Right atrium auricular region (tissue), 2 donors: ENCODE measurements at places on chromosomes 1 and 21. TPM values are rescaled to one million over a fixed set of nuclear protein-coding genes. Genes with fewer than 3 reads are reported as not detected.

The SLFNL1 gene
- not detected for total RNA-seq

The OR2L2 gene
- not detected for total RNA-seq

DNA sequence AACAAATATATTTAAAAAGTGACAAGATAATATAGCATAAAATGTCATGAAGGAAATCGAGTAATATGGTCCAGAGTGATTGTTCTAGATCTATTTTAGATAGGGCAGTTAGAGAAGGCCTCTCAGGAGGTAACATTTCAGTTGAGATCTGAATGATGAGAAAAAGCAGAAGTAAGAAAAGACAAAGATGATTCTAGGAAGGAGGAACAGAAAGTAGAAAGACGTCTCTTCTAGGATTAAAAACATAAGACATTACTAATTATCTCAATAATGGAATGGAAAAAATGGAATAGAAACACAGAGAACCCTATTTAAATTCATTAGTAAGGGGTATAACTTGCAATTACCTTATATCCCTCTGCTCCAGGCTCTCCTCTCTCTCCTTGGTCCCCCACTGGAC is 130.0 kb upstream of the ZNHIT6 start:
- DNase-seq, result no peak

DNA sequence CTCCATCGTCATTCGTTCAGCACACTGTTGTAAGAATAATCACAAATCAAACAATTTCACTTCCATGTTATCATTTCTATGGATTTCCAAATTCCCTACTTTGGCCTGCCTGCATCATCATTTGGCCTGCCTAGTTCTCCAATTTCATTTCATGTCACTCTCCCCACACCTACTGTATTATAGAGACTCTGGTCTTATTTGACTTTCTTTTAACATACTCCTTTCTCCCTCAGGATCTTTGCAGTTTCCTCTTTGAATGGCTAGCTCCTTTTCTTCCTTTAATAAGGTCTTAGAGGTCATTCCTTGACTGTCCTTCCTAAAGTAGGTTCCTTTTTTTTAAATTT is 36.3 kb upstream of the PODN start:
- no peak for DNase-seq

GRCh38 chr1:202037706-202038296 is 27.4 kb downstream of the ELF3 start:
- DNase-seq, result no peak

The CD53 gene
- 29.4 TPM for total RNA-seq

DNA sequence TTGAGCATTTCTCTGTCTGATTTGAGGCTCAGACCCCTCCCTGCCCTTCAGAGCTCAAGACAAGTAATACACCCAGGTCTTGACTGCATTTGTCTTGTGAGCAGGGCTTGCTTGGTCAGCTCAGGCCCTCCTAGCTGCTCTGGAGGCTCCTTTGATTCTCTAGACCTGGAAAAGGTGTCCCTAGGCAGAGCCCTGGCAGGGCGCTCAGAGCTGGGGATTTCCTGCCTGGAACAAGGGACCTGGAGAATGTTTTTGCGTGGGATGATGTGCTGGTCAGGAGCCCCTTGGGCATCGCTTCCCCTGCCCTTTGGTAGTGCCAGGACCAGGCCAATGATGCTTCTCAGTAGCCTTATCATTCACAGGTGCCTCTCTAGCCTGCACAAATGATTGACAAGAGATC is 4.9 kb upstream of the CCDC28B start:
- DNase-seq, result no peak

DNA sequence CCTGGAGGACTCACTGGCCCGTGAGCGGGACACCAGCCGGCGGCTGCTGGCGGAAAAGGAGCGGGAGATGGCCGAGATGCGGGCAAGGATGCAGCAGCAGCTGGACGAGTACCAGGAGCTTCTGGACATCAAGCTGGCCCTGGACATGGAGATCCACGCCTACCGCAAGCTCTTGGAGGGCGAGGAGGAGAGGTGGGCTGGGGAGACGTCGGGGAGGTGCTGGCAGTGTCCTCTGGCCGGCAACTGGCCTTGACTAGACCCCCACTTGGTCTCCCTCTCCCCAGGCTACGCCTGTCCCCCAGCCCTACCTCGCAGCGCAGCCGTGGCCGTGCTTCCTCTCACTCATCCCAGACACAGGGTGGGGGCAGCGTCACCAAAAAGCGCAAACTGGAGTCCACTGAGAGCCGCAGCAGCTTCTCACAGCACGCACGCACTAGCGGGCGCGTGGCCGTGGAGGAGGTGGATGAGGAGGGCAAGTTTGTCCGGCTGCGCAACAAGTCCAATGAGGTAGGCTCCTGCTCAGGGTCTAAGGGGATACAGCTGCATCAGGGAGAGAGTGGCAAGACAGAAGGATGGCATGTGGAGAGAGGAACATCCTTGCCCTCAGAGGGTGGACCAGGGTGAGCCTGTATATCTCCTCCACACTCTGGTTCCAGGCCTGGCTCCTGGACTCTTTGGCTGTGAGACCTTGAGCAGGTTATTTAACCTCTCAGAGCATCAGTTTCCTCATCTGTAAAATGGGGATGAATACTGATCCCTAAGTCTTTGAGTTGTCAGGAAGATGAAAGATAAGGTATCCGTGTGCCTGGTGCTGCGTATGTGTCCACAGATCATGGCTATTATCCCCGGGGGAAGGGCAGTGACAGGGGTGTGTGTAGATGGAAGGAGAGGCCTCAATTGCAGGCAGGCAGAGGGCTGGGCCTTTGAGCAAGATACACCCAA is 17.2 kb upstream of the SEMA4A start:
- DNase-seq, result no peak

The COL9A2 gene
- 1.2 TPM for total RNA-seq

- no peak for DNase-seq
These were observed 136.1 kb downstream of the DISP1 start for GRCh38 chr1:222950892-222951291.
